Breast epithelium (tissue), 4 donors: ENCODE measurements at places on chromosomes 6 and 20. TPM values are rescaled to one million over a fixed set of nuclear protein-coding genes. Genes with fewer than 3 reads are reported as not detected.

DNA sequence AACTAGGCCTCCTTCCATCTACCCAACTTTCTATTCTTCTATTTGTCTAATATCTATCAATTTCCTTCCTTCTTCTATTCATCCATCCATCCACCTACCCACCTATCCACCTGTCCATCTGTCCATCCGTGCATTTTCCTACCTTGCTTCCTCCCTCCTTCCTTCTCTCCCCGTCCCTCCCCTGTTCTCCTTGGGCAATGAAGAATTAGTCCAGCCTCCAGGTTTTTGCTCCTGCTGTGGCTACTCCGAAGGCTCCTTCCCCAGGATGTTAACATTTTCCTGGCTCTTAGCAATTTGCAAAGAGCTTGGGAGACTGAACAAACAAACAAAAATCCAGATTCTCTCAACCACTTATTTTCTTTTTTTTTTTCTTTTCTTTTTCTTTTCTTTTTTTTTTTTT, 81.6 kb downstream of the KCNB1 start:
- peak overlapping the region; percentile 50 for H3K27ac ChIP-seq
- no peak overlapping the region for H3K4me3 ChIP-seq
- DNase-seq = no peak
- H3K27me3 ChIP-seq = no peaks in the 10 kb centered on the region

GRCh38 chr6:128918886-128919285, 35.9 kb downstream of the LAMA2 start:
- H3K27ac ChIP-seq = no peak overlapping the region
- H3K36me3 ChIP-seq = no peaks in the 10 kb centered on the region
- H3K27me3 ChIP-seq = no peaks in the 10 kb centered on the region
- H3K4me3 ChIP-seq = no peak overlapping the region

The ADGB gene
- not detected for total RNA-seq

The NR2E1 gene
- total RNA-seq = 0.33 TPM

DNA sequence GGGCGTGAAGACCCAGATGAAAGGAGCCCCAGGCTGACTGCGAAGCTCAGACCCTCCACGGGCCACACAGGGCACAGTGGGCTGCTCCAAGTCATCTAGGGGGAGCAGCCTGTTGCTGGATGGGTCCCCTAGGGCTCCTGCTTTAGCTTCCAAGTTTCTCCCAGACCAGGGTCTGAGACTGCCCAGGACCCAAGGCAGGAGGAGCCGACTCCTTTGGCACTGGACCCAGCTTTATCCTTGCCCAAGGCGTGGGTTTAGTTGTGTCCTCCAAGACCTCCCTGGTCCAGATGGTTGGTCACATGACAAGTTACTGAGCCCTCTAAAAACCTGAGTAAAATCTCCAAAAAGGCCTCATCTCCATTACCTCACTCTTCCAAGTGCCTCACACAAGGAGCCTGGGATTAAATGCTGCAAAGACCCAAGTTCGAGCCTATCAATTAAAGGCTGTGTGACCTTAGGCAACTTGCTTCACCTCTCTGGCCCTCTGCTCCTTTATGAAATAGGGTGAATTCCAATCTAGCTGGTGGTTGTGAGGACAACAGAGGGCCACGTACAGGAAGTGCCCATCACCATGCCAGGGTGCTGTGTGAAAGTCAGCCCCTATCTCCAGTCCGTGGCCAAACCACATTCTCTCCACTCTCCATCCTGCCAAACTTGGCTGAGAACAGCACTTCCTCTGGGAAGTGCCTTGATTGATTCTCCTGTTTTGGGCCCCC, 2.5 kb downstream of the NECAB3 start:
- peak overlapping the region; percentile 17 for H3K27ac ChIP-seq
- H3K36me3 ChIP-seq = no peaks in the 10 kb centered on the region
- no peak overlapping the region for H3K4me3 ChIP-seq
- H3K27me3 ChIP-seq = no peaks in the 10 kb centered on the region

DNA sequence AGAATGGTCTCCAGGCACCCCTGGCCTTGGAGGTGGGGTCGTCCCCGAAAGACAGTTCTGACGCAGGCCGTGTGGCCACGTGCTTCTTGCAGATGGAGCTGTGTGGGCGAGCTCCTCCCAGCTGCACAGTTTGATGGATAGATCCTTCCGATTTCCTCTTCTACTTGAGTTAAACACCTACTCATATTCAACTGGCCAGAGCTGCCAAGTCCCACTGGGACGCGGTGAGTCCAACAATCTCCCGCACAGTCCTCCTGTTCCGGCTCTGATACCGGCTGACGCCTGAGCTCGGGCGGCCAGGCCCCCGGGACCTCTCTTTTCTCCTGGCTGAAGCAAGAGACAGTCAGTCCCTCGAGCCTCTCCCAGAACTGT, 57.9 kb upstream of the DACT2 start:
- no peak overlapping the region for H3K4me3 ChIP-seq
- no peaks in the 10 kb centered on the region for H3K36me3 ChIP-seq
- DNase-seq = no peak
- peak overlapping the region; percentile 81 for H3K27ac ChIP-seq
- peaks cover 9% of the 10 kb centered on the region for H3K4me1 ChIP-seq

The PRR18 gene
- total RNA-seq = not detected

- no peaks in the 10 kb centered on the region for H3K4me1 ChIP-seq
- no peaks in the 10 kb centered on the region for H3K36me3 ChIP-seq
- H3K27me3 ChIP-seq = no peaks in the 10 kb centered on the region
- H3K4me3 ChIP-seq = no peak overlapping the region
Observed at GRCh38 chr6:37618916-37619590, 78.6 kb downstream of the MDGA1 start.

The PRRT1 gene
- 1.3 TPM for total RNA-seq
